D341Med (cell line): ENCODE measurements at places on chromosomes 7 and 10.

GRCh38 chr7:84040355-84040754, 154.2 kb downstream of the SEMA3A start:
- no peak for DNase-seq

GRCh38 chr7:107432261-107432660, 37.6 kb upstream of the GPR22 start:
- no peak for DNase-seq

GRCh38 chr10:122293156-122293960, 22.3 kb downstream of the BTBD16 start:
- no peak for DNase-seq

DNA sequence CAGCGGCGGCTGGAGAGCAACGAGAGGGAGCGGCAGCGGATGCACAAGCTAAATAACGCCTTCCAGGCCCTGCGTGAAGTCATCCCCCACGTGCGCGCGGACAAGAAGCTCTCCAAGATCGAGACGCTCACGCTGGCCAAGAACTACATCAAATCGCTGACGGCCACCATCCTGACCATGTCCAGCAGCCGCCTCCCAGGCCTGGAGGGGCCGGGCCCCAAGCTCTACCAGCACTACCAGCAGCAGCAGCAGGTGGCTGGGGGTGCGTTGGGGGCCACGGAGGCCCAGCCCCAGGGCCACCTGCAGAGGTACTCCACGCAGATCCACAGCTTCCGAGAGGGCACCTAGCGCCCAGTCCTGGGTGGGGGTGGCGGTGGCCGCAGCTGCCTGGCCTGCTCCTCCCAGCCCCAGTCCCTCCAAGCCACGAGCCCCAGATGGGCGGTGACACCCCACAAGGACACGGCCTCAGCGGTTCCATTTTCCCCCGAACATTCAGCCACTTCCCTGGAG, 1.3 kb downstream of the BHLHA15 start:
- DNase-seq, result peak; percentile 47

GRCh38 chr10:14748441-14748840, 26.3 kb downstream of the FAM107B start:
- DNase-seq, result no peak

DNA sequence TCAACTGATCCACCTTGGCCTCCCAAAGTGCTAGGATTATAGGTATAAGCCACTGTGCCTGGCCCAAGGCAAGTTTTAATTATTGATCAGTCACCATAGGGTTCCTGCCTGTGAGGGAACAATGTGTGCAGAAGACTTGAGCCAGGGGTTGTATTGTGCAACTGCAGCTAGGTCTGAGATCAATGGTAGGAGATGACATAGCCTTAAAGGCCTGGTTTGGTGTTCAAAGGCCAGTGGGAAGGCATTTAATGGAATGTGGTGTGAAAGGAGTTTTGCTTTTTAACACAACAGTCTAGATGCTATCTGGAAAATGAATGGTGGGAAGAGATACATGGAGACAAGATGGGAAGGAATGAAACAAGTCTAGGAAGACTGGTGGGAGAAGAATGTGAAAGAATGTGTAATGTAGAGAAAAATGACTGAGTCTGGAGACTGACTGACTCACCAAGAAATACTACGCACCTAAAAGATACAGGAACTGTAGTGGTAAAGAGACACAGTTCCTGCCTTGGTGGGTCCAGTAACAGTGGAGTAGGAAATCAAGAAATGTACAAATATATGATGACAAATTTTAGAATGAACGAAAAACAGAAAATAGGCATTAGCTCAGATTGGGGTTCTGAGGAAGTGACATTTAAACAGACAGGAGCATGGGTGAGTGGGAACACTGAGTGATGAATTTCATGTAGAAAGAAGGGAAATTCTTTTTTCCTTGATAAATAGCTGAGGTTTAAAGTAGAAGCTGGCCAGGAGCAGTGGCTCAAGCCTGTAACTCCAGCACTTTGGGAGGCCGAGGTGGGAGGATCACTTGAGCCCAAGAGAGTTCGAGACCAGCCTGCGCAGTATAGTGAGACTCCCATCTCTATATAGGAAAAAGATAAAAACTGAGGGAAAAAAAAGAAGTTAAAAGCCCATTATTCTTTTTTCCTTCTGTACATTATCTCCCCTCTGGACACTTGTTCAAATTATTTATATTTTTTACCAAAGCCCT, 9.4 kb downstream of the HNRNPF start:
- DNase-seq, result no peak
